Coronary artery (tissue), 2 donors: ENCODE measurements at places on chromosomes 3 and 15.

DNA sequence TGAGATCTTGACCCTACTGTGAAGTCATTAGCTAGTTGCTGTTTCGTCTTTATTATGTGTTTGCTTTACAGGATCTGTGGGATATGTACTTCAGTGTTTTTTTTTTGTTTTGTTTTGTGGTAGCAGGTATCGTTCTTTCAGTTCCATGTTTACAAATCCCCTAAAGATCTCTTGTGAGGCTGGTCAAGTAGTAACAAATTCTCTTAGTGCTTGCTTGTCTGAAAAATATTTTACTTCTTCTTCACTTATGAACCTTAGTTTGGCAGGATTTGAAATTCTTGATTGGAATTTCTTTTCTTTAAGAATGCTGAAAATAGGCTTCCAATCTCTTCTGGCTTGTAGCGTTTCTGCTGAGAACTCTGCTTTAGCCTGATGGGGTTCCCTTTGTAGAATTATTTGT lies 235.8 kb upstream of the ALCAM start:
- DNase-seq: no peak

DNA sequence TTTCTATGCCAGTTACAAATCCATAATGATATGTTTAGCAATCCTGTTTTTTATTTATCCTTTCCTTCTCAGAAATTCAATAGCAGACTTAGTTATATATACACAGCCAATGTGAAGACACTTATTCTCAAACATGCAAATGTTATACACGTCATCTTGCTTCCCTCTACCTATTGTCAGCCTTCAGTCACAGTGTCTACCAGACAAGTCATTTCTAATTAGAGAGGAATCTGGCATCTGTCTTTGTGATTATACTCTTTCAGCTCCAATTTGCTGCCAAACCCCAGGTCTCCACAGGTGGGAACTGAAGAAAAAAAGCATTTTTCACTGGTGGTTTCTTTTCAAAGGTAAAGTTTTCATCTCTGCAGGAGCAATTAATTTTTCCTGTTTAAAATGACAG lies 793.1 kb downstream of the AGBL1 start:
- no peak for DNase-seq

- no peak for DNase-seq
Measured at GRCh38 chr15:81263477-81263876, 60.5 kb downstream of the STARD5 start.

DNA sequence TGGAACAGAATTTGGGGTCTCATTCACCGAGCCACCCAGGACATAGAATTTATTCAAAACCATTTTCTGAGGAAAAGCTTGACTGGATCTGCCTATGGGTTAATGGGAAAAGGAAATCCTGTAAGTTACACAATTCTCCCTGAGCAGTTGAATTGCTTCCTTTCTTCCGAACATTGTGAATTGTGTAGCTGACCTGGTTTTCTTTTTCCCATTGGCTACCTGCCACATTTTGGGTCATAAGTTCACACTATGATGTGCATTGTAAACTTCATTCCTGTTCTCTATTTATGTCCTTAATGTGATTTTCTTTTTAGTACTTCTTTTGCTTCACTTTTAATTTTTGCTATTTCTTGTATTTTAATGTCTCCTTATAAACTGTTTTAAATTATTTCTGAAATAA lies 386.0 kb upstream of the LRRC3B start:
- no peak for DNase-seq

DNA sequence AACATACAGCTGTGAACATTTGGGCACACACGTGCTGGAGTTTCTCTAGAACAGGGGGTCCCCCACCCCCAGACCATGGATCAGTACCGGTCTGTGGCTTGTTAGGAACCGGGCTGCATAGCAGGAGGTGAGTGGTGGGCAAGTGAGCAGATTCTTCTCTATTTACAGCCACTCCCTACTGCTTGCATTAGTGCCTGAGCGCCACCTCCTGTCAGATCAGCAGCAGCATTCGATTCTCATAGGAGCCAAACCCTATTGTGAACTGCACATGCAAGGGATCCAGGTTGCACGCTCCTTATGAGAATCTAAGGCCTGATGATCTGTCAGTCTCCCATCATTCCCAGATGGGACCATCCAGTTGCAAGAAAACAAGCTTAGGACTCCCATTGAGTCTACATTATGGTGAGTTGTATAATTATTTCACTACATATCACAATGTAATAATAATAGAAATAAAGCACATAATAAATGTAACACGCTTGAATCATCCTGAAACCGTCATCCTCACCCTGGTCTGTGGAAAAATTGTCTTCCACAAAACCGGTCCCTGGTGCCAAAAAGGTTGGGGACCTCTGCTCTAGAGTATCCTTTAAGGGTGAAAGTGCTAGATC lies 25.8 kb downstream of the CHRM5 start:
- DNase-seq: no peak

GRCh38 chr3:122217901-122218300 lies 34.4 kb downstream of the CASR start:
- no peak for DNase-seq

GRCh38 chr15:48603922-48604321 lies 41.6 kb downstream of the FBN1 start:
- no peak for DNase-seq

DNA sequence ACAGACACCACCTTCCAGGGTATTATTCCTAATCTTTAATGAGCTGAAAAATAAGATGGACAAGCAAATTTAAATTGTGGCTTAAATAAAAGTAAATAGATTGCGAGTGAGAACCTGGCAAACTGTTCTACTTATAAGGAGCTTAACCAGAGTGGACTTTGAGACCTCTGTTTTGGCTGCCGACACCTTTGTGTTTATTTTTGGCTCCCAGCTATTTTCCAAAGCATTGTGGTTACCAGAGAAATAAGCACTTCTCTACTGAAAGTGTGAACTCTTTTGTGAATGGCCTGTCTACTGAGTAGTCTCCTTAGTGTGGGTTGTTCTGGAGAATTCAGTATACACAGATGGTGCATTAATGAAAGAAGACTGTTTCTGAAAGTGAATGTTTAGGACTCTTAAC lies 109.4 kb downstream of the ATP8B4 start:
- DNase-seq: no peak

GRCh38 chr3:141280690-141281089 lies 49.1 kb downstream of the PXYLP1 start:
- DNase-seq: peak; percentile 31

GRCh38 chr15:66934868-66935520 lies 130.4 kb upstream of the SMAD3 start:
- DNase-seq: peak; percentile 55

GRCh38 chr3:138329127-138329983 lies at the start of gene NME9:
TSS of gene NME9 (minus strand) at chr3:138329851. CDS start at chr3:138329335, 516 bp downstream.
- peak; percentile 91 for DNase-seq

DNA sequence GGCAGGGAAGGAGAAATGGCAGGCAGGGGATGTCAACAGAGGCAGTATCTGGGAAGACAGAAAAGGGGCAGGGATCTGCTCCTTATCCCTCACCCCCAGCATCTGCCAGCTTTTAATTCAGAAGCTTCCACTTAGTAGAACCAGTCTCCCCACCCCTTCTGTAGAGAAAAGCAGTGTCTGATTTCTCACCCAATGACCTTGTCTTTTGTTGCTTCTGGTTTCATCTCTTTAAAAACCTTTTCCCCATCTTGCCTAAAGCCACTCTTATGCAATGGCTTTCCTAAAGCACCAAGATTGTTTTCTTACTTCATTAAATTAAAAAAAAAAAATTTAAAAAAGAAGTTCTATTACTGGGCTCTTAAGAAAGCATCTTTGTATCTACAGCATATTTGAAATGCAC lies 27.8 kb downstream of the ARHGEF3 start:
- DNase-seq: no peak

- DNase-seq: no peak
Measured at GRCh38 chr3:51024121-51024520, 349.4 kb downstream of the DOCK3 start.

DNA sequence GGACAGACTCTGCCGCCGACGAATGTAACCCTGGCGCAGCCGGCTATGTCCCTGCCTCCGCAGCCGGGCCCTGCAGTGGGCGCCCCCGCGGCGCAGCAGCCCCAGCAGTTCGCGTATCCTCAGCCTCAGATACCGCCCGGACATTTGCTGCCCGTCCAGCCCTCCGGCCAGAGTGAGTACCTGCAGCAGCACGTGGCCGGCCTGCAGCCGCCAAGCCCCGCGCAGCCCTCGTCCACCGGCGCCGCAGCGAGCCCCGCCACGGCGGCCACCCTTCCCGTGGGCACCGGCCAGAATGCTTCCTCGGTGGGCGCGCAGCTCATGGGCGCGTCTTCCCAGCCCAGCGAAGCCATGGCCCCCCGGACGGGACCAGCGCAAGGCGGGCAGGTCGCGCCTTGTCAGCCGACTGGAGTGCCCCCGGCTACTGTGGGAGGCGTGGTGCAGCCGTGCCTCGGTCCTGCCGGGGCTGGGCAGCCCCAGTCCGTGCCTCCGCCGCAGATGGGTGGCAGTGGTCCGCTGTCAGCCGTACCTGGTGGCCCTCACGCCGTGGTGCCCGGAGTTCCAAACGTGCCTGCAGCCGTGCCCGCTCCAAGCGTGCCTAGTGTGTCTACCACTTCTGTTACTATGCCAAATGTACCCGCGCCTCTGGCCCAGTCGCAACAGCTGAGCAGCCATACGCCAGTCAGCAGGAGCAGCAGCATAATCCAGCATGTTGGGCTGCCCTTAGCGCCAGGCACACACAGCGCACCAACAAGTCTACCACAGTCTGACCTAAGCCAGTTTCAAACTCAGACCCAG lies 2.4 kb downstream of the TSC22D2 start:
- DNase-seq: peak; percentile 80
